ENCODE measurements at places on chromosomes 1 and 21. TPM values are rescaled to one million over a fixed set of nuclear protein-coding genes. Genes with fewer than 3 reads are reported as not detected.

Gene CD2
- not detected for total RNA-seq

Gene NUP210L
- total RNA-seq, result not detected

Gene CXADR
- 12.0 TPM for total RNA-seq

Gene OLIG2
- not detected for total RNA-seq

Gene CFHR5
- total RNA-seq, result not detected

Gene LCE2A
- not detected for total RNA-seq

Gene SELENBP1
- 5.7 TPM for total RNA-seq

Gene NSL1
- 32.6 TPM for total RNA-seq

Gene MROH9
- not detected for total RNA-seq

Gene CLIC4
- 37.6 TPM for total RNA-seq

Gene MX2
- total RNA-seq, result 0.03 TPM

Gene ANGPTL1
- total RNA-seq, result not detected

Gene MYCL
- total RNA-seq, result 1.4 TPM

Gene LCE1C
- not detected for total RNA-seq

Gene DYNLT5
- total RNA-seq, result not detected

Gene SH2D1B
- 0.12 TPM for total RNA-seq

Gene PRPF38B
- total RNA-seq, result 15.4 TPM

Gene C1orf210
- not detected for total RNA-seq

Gene MYOC
- not detected for total RNA-seq

Gene SPRR2G
- total RNA-seq, result not detected

Gene SHE
- total RNA-seq, result 0.05 TPM

Gene RGS8
- total RNA-seq, result not detected

Gene TMEM52
- total RNA-seq, result 0.39 TPM

Gene DNAJC6
- 5.2 TPM for total RNA-seq

Gene TDRD5
- total RNA-seq, result 0.09 TPM

Gene COL6A2
- 17.7 TPM for total RNA-seq

Gene FTCD
- not detected for total RNA-seq

Gene NR0B2
- not detected for total RNA-seq

Gene EXOC8
- 4.4 TPM for total RNA-seq

All from A549 treated with RU486 at 1 μM for 4 hours (cell line).